ENCODE measurements at places on chromosomes 7 and 10. TPM values are rescaled to one million over a fixed set of nuclear protein-coding genes. Genes with fewer than 3 reads are reported as not detected.

The CRPPA gene
- total RNA-seq, result 4.8 TPM

The NACAD gene
- 7.2 TPM for total RNA-seq

The TUBAL3 gene
- not detected for total RNA-seq

DNA sequence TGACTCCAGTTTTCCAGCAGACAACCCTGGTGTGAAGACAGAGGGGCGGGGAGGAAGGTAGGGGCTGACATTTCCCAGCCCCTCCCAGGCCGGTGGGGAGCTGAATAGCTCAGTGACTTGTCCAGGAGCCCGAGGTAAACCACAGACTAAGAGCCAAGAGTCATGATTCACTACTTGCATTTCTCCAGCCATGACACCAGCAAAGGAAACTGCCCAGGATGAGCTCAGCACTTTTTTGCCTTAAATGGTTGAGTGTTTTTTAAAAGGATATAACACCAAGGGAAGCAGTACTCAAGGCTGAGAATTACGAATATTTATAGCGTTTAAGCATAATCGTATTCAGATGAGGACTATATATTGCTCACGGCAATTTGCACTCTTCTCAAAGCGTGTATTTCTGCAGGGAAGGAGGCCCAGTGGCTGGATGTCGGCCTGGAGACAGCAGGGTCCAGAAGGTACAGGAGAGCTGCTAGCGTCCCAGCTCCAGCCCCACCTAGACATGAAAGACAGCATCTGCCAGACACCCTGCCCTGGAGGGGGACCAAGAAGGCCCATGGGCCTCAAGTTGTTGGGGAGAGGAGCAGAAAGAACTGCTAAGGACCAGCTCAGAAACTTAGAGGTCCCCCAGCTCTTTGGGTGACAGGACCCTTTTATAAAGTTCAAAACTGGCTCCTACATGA lies 141.4 kb downstream of the GRID1 start:
- DNase-seq, result no peak

DNA sequence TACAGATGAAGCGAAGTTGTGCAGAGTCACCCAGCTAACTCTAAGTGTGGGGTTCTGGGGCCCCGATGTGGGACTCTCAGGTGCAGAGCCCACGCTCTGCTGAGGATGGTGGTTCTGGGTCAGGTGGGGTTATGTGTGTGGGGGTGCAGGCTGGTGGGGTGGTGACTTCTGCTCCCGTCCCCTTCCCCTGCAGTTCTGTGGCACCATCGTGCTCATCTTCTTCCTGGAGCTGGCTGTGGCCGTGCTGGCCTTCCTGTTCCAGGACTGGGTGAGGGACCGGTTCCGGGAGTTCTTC lies 28.6 kb upstream of the SH2D4B start:
- no peak for DNase-seq

- no peak for DNase-seq
Measured at GRCh38 chr7:98288064-98288823, 6.8 kb downstream of the BRI3 start.

All from neural crest cell (in vitro differentiated cells).